ENCODE measurements at places on chromosomes 2 and 18.

DNA sequence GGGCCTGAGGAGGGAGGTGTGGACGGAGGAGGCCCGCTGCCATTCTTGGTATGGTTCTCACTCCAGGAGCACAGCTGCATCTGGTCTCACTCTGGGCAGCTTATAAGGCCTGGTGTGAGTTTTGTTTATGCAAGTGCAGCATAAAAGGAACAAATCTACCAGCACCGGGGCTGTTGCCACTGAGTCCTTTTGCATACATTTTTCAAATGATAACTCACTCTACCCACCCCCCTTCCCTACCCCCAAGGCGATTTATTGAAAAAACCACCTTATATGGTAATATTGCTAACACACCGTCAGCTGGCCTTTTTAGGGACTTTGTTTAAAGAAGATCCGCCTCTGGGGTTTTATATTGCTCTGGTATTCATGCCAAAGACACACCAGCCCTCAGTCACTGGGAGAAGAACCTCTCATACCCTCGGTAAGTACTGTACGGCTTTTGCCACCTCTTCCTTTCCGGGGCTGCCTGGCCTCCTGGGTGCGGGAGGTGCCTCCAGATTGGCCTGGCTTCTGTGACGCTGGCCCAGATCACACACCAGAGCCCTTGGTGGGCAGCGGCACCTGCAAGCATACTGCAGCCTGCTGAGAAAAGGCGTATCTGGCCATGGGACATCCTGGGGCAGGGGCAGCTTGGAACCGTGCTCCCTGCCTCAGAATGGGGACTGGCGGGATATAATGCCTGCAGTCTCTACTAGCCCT, at the start of gene ACTG2:
ACTG2 (plus strand) TSS at position 378 of the 699 bp plus-strand sequence. CDS start 8,304 bp downstream, outside the sequence.
- DNase-seq = no peak

DNA sequence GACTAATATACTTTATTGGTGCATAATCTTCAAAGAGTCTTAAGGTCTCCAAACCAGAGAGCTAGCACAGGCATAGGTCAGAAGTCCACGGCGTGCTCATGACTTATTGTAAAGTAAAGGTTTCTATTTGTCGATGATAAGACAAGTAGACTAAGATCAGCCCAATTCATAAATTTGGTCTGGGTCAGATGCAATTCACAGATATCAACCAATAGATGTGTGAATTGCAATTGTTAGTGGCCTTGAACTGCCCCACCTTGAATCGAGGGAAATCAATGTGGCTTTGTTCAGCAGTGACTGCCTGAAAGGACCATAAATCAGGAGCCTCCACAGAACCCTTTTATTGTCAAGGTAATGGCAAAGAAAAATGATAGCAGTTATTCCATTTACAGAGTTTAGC, 39.1 kb upstream of the CPS1 start:
- no peak for DNase-seq

DNA sequence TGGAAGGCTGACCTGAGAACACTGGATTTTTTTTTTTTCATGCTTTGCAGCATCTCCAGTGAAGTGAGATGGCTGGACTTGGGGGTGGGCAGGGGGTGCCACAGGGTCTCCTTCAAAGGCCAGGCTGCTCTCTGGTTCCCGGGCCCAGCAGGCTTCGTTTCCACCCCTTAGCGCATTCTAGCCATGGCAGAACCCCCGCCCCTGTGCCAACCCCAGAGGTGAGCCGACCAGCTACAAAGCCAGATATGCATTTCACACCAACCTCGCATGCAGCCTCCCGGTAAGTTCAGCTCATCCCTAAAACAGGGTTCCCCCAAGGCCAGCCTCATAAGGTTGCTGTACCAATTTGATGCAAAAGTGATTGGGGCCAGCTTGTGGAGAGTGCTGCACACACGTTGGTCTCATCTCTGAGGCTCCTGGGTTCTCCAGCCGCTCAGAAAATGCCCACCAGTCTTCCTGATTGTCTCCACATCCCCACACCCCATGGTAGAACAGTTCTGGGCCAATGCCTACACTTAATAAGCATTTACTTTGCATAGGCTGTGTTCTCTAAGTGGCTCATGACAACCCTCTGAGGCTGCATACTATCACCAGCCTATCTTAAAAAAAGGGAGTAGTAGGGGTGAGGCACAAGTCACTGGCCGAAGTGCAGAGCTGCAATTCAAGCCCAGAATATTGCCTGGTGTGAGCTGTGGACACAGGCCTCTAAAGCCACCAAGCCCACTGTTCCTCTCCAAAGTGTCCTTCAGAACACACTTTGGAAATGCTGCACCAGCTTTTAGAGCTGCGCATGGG, 23.3 kb downstream of the SMAD7 start:
- DNase-seq = no peak

DNA sequence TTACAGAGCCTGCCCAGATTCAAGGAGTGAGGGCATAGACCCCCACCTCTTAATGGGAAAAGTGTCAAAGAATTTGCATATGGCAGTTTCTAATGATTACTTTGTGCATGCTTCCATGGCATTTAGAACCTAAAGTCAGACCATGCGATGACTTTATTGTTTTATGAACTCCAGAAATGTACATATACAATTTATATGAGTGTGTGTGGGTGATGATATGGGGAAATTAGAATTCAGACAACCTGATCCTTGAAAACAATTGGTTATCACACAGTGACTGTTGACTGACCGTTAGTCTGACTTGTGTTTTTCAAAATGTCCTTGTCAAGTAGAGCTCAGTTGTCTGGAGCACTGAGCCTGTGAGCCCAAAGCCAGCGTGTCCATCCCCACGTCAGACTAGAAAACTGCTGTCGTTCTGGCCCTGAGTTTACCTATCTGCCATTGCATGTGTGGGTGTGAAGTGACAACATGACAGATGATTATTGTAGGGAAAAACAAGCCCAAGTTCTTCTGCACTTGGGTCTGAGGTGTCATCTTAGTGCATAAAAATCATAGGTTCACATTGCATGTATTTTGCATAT, 128.4 kb downstream of the MYO3B start:
- no peak for DNase-seq

DNA sequence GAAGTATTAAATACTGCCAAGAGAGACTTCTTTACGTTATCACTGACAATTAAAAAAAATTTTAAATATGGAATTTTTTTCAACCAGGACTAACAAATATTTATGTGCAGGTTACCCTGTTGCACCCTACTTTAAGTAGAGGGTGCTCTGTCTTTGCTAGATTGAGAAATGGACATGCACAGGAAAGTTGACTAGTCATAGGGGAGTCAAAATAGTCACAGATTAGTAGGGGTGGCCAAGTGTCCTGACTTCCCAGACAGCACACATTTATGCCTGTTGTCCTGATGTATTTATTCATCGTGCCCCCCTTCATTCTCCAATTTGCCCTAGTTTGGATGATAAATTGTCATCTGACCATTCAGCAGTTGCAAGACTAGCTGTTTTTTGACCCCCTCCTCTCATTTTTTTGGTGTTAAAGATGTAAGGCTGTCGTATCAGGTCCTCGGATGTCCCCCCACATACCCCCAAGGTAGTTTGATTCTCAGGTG, 20.3 kb downstream of the CAB39 start:
- no peak for DNase-seq

DNA sequence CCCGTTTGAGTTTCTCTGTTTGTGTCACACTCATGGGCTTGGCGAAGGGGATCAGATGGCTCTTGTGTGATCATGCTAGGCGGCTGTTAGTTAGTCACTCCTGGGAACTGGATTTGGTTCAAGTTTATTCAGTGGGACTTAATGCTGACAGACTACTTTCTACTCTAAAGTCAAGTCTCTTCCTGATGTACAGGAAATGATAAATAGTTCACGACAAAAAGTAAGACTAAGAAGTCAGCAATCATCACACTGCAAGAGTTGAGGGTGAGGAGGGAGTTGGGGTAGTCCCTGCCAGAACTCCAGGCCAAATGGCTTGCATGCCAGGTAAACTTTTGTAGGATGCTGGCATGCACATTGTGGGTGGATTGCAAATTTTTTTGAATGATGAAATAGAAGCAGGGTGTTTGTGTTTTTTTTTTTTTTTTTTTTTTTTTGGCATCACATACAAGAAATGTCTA, 25.1 kb upstream of the CCL20 start:
- DNase-seq = no peak

DNA sequence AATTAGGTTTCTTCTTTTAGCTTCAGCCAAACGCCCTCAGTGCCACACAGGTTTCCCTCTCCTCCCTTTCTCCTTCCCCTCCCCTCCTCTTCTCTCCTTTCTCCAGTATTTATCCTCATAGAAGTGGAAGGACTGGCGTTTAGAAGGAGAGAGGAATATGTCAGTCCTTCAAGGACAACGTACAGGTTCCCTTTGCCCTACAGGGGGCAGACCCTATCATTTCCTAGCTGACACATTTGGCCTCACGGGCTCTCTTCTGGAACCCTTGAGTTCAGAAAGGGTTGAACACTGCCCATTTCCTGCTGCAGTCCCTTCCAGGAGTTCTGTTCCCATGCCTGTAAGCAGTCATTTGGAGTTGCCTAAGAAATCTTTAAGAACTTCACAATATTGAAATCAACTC, 46.1 kb downstream of the CDCA7 start:
- DNase-seq = no peak

- DNase-seq = no peak
Observed at GRCh38 chr2:236569573-236569973, at the start of gene ACKR3. Gene ACKR3, plus strand, starts transcription at chr2:236569825. Its CDS starts 10,641 bp downstream, at chr2:236580466.

DNA sequence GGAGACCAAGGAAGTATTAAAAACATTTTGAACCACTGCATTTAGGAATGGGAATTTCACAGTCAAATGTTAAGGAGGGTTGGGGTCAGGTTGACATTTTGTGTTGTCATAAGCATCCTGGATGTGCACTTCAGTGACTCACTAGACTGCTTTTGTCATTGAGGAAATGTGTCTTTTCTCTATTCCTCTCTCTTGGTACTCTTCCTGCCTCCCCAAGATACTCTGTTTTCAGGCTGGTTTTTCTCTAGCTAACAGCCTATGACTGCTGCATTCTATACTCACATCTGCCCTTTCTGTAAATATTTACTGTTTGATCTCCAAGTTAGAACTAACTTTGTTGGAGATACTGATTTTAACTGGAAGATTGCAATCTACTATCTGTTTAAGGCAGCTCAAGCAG, 23.4 kb downstream of the XRCC5 start:
- DNase-seq = no peak

DNA sequence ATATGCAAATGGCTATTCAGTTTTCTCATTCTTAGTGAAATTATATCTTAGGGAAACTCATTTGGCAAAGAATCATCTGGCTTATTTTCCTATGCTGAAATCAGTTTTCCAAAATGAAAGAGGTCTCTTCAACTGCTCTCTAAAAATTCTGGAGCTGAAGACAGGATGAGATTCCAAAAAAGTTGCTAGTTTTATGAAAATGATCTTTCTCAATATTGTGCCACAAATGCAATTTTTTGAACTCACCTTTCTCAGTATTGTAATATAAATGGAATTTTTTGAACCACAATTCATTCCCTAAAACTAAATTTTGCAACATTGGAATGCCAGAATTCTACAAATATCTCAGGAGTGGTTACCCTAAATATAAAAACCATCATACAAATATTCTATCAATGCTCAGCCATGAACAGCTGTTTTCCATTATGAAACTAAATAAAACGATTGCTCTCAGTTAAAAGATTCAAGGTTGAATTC, 147.7 kb upstream of the PKDCC start:
- DNase-seq = no peak

GRCh38 chr2:33268246-33268831, 208.1 kb upstream of the RASGRP3 start:
- DNase-seq = no peak

- DNase-seq = no peak
Observed at GRCh38 chr2:189153619-189154018, 25.9 kb downstream of the COL5A2 start.

DNA sequence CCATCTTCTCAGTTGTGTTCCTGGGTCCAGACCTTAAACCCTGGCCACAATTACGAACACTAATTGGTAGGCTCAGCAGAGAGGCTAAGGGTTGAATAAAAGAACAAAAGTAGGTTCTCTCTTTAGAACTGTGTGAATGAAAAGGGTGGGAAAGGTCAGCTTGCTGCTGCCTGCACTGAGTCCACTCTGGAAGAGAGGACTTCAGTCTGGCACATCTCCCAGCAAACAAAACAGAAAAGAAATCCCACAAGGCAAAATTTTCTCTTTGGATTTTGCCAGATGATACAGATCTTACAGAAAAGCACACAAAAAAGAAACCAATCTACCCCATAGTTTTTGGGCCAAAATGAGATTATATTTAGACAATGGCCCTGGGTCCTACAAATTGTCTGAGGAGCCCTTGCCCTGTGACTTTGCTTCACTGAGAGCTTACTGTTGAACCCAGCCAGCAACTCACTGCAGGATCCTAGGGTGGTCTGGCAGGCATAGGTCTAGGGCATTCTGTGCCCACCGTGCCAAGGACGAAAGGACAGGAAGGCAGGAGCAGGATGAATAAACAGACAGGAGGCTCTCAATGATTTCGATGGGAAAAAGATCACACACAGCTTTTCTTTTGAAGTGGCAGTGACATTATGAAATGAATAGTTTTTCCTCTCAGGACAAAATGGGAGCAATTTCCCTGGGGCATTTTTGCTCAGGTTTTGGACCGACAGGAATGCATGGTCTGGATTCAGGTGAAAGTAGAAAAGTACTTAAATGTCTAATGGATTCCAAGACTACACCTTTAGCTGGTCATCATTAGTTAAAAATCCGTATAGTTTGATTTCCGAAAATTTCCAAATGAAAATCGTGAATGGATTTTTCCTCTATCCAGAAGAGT, 68.4 kb upstream of the STAM2 start:
- no peak for DNase-seq

GRCh38 chr2:36379710-36380448, 24.3 kb downstream of the CRIM1 start:
- DNase-seq = no peak

GRCh38 chr18:24740829-24741228, 280.4 kb downstream of the HRH4 start:
- no peak for DNase-seq

DNA sequence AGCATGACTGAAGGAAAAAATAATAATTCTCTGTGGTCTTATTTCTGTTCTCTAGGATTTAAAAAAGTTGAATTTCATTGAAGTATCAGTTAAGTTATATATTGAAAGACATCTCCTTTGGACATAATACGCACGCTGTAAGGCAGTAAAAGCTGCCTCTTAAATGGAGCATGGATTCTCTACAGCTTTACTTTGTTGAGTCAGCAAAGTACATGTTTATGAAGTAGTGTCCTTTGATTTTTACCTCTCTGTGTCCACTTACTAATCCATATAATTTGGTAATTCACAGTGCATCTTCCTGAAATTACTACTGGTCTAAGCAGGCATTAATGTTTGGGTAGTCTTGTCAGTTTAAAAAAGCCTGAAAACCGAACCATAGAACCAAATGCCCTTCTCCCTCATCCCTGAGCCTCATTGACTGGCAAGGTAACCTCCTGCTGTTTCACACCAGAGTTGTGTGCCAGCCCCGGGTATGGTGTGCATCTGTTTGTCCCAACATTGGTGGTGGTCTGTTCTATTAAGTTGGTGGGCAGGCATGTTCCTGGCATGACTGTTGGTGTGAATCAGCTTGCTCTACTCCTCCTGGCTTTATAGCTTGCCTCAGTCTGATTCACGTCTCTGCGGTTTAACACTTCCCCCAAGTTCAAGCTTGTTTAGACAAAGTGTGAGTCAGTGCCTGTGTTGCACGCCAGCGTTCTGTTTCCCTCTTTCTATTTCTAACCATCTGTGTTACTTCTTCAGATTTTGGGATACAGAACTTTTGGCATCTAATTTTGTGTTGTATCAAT, 71.0 kb upstream of the ITM2C start:
- DNase-seq = no peak

- no peak for DNase-seq
Observed at GRCh38 chr2:210971431-210971830, 415.0 kb downstream of the CPS1 start.

All from activated naive CD4-positive, alpha-beta T cell (primary cell).